T-cell (primary cell): ENCODE measurements at places on chromosomes 12 and 14.

- no peak for DNase-seq
These were observed 93.7 kb downstream of the RIN3 start for GRCh38 chr14:92607251-92607650.

GRCh38 chr12:87802721-87803011, 226.5 kb downstream of the C12orf50 start:
- DNase-seq = no peak

- no peak for DNase-seq
These were observed 78.8 kb upstream of the SLC38A4 start for GRCh38 chr12:46904406-46905238.

- no peak for DNase-seq
These were observed 7.1 kb upstream of the IFNG-AS1 start for GRCh38 chr12:67982164-67982563.

DNA sequence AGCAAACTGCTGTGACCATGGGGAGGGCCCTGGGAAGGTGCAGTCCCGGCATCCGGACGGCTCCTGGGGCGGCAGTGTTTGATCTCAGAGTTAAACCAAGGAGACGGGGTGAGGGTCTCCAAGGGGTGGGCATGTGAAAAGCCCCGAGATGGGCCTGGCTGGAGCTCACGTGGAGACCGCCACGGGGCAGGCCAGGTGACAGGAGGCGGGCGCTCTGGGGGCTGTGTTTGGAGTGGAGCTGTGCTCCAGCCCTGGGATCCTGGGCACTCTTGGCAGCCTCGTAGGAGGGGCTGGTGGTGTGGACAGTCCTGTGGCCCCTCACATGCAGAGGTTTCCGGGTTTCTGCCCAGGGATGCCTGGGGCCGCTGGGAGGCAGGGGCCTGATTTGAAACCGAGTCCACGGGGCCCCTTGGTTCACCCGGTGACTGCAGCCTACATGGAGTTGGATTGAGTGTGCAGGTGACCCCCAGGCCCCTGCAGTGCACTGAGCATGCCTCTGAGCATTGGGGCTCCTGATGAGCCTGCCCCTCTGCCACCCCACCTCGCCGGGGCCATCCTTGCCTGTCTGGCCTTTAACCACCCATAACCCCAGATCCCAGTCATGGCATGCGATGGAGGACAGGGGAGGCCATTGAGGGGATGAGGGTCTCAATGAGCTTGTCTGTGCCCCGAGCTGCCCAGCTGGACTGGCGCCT, 8.4 kb downstream of the KIF26A start:
- no peak for DNase-seq

GRCh38 chr14:105050551-105050897, 14.7 kb downstream of the GPR132 start:
- no peak for DNase-seq

GRCh38 chr12:4308334-4308950, 12.6 kb upstream of the TIGAR start:
- DNase-seq = no peak

GRCh38 chr14:24996930-24997725, 52.8 kb downstream of the STXBP6 start:
- DNase-seq = no peak

GRCh38 chr14:64605926-64606685, 56.3 kb downstream of the PPP1R36 start:
- DNase-seq = no peak

GRCh38 chr12:41701943-41702601, 442.6 kb downstream of the GXYLT1 start:
- DNase-seq = no peak
